Chondrocyte (in vitro differentiated cells): ENCODE measurements at places on chromosomes 7 and 10. TPM values are rescaled to one million over a fixed set of nuclear protein-coding genes. Genes with fewer than 3 reads are reported as not detected.

DNA sequence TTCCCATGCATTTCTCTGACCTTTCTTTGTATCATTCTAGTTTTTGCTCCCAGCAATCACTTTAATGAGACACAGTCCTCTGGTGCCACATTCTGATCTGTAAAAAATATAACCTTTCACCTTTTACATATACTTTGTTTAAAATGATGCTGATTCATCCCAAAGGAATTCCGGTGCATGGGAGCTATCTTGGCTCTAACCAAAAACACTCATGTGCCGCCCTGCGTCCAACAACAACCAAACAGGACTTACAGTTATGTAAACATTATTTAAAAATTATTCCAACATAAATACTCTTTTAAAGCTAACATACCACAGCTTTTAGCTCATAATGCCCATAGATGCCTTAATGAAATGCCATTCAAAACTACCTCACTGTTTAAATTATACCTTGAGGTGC is 7.7 kb upstream of the OPALIN start:
- no peak for DNase-seq

GRCh38 chr10:17214971-17215781 is 12.9 kb upstream of the VIM start:
- no peak for DNase-seq

DNA sequence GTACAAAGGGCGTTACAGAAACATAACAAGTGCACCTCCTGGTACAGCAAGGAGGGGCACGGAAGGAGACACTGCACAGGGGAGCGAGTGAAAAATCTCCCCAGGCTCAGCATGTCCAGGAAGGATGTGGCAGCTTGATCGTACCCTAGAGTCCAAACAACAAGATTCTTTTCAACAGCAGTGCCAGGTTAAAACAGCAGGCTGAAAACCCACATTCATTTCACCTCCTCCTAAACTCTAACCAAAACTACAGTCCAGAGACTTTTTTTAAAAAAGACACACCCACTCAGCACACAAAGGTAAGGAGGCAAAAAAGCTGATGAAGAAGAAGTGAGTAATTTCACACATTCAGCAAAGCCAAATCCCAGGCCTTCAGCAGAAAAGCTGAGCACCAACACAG is 138.8 kb downstream of the SFMBT2 start:
- DNase-seq, result no peak

- DNase-seq, result no peak
These were observed 39.5 kb downstream of the RBM28 start for GRCh38 chr7:128304212-128304611.

DNA sequence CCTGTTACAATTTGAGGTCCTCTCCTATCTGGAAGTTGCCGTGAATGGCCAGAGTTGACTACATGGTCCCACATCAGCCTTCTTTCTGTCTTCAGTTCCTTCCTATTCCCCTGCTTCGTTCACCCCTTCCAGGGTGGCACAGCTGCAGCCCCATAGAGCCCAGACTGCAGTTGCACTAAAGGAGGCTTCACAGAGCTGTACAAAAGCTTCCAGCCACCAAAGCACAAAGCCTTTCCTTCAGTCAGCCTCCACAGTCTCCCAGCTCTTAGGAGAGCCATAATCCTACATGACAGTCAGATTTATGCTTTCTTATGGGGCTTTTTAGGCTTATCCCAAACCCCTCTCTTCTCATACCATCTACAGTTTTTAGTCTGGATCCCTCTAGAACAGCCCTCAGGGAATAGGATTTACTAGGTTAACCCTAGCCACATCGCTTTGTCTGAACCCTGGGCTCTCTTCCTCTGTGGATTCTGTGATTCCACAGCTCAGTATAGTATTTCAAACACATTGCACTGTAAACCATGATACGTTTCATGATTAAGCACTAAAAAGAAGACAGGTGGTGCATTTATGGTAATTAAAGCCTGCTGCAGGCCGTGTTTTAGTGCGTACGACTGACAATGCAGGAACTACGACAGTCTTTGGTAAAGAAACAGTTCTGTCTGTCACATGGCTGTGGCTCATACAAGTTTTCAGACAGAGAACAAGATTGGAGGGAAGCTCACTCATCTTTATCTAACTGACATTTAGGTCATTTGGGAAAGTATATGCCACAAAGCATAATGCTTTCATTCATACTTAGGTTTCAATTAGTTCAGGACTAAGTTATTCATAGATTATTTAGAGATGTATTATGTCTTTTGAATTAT is 208.3 kb upstream of the KMT2E start:
- no peak for DNase-seq

GRCh38 chr7:38066391-38066790 is 111.7 kb upstream of the STARD3NL start:
- no peak for DNase-seq

DNA sequence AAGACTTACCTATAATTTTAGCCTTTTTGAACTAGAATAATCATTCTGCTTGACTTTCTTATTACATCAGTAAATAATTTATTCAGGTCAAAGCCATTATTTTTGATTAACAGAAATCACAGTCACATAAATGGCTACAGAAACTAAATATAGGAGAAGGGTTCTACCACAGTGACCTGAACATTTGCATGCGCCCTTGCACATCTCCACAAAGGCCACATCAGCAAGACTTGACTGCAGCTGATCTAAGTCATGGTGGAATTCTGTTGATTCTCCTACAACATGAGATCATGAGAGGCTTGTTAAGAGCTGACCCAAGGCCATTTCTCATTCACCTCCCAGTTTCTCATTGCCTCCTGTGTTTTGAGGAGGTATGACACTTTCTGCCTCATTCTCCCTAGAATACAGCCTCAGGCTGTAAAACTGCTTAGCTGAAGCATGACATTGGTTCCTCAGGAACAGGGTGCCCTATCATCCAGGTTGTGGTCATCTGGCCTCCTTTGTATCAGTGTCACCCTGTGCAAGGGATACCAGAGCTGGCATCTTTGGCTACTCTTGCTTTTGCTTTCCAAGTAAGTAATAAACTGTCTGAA is 6.7 kb upstream of the IMMP2L start:
- DNase-seq, result no peak

GRCh38 chr7:255038-255435 is 34.9 kb upstream of the FOXL3 start:
- DNase-seq, result peak; percentile 77

- DNase-seq, result peak; percentile 59
These were observed 70.6 kb downstream of the FOXL3 start for GRCh38 chr7:360454-361100.

GRCh38 chr10:50618624-50619023 is 5.1 kb downstream of the SGMS1 start:
- no peak for DNase-seq

DNA sequence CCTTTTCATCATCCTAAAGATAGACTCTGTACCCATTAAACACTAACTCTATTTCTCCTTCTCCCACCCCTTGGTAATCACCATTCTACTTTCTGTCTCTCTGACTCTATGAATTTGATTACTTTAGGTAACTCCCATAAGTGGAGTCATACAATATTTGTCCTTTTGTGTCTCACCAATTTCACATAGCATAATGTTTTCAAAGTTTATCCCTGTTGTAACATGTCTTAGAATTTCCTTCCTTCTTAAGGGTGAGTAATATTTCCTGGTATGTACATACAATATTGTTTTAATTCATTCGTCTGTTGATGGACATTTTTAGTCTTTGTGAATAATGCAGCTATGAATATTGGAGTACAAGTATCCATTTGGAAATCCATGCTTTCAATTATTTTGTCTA is 50.9 kb upstream of the CDCA7L start:
- DNase-seq, result no peak

DNA sequence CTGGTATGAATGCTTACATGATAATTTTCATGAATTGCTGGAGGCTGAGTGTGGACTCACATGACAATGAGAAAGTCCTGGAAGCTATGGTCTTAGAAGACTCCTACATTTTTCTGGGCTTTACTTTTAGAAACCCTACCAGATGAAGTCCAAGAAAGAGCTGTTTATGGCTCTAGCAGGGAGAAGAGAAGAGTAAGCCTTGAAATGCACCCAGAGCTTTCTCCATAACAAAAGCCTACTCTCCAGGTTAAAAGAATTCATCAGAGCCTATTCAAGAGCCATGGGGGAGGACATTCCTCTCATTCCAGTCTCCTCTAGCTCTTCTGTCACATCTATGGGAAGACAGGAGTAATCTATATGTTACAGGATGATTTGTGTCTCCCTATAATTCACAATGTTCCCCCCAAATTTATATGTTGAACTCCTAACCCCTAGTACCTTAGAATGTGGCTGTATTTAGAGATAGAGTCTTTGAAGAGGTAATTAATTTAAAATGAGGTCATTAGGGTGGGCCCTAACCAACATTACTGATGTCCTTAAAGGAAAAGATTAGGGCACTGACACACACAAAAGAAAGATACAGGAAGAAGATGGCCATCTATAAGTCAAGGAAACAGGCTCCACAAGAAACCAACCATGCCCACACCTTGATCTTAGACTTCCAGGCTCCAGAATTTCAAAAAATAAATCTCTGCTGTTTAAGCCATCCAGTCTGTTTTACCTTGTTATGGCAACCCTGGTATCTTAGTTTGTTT is 193.8 kb upstream of the PTER start:
- DNase-seq, result no peak

GPER1 gene
- total RNA-seq, result 5.7 to 9.9 TPM (median 9.5 TPM) in 3 replicates

GJD4 gene
- not detected in 3 replicates for total RNA-seq

CTAGE8 gene
- total RNA-seq, result 0.53 to 1.4 TPM (median 0.92 TPM) in 3 replicates

TACR2 gene
- total RNA-seq, result not detected in 3 replicates

SPACDR gene
- total RNA-seq, result 0.42 to 0.87 TPM in 2 of 3 replicates, not detected in the other

CYP3A4 gene
- not detected in 3 replicates for total RNA-seq

RPEL1 gene
- not detected in 3 replicates for total RNA-seq

TRIP6 gene
- 91.6 to 104 TPM (median 98.4 TPM) in 3 replicates for total RNA-seq

EIF5AL1 gene
- 0.17 to 0.23 TPM (median 0.20 TPM) in 3 replicates for total RNA-seq

MMD2 gene
- total RNA-seq, result not detected in 3 replicates
